ENCODE measurements at places on chromosomes 4 and X.

- no peak for DNase-seq
Observed at GRCh38 chrX:107654566-107654871, 26.2 kb downstream of the PRPS1 start.

- DNase-seq: no peak
Observed at GRCh38 chr4:124212815-124213630, 499.5 kb downstream of the ANKRD50 start.

GRCh38 chr4:168836490-168836889 is 173.6 kb downstream of the CBR4 start:
- DNase-seq: no peak

GRCh38 chrX:103758555-103758954 is 18.1 kb upstream of the PLP1 start:
- DNase-seq: no peak

GRCh38 chrX:20382518-20383297 is 116.0 kb upstream of the RPS6KA3 start:
- no peak for DNase-seq

DNA sequence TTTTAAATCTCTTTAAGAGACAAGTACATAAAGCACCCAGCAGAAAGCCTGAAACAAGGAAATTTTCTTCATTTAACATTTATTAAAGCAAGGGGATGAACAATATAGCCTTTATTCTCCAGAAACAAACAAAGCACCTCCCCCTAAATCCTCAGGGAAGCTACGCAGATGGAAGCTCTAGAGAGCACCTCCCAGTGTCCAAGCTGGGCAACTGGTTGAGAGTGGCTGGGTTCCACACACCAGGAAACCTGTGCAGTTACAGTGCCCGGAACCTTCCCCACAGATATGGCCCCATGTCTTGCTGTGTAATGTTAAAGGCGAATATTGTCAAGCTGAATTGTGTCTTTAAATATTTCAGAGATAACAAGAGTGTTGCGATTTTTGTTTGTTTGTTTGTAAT is 8.9 kb upstream of the TRIML1 start:
- DNase-seq: no peak

DNA sequence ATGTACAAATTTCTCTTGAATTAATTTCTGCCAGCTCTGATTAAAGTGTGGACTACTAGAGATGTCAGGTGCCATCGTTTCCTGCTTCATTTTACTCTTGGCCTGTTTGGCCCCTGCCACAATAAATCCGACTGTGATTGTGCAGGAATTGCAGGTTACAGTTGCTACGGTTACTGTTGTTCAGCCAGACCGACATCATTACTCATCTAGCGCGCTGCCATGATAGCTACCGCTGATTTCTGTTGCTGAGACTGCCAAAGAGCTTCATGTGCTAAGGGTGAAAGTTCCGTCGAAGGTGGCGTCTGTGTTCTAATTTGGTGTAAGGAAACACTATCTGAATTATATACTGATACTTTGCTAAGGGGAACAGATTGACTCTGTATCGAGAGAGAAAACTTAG is 22.1 kb downstream of the SLIT2 start:
- no peak for DNase-seq

DNA sequence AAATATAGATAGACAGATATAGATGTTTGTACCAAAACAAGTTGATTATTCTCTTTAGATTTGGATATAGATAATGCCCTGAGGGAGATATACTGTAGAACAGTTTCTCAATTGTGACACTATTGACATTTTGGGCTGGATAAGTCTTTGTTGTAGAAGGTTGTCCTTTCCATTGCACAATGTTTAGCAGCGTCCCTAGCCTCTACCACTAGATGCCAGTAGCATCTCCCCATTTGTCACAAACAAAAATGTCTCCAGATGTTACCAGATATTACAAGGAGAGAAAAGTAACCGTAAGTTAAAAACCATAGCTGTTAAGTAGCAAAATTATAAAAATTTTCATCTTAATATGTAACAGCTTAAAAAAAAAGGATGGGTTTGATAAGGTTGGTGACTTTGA is 2595.3 kb downstream of the ARAP2 start:
- no peak for DNase-seq

DNA sequence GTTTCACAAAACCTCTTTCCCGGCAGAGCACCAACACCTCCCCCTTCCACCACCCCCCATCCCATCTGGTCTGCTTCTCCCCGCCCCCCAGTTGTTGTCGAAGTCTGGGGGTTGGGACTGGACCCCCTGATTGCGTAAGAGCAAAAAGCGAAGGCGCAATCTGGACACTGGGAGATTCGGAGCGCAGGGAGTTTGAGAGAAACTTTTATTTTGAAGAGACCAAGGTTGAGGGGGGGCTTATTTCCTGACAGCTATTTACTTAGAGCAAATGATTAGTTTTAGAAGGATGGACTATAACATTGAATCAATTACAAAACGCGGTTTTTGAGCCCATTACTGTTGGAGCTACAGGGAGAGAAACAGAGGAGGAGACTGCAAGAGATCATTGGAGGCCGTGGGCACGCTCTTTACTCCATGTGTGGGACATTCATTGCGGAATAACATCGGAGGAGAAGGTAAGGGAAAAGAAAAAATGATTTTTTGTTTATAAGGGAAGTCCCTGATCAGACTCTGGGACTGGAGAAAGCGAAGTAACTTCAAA is at the start of gene PDGFRA:
Gene PDGFRA (plus strand): TSS at position 333 of the 541 bp plus-strand sequence. CDS start 29,476 bp downstream, outside the sequence.
- DNase-seq: no peak

GRCh38 chr4:19167311-19167710 is 1084.4 kb upstream of the SLIT2 start:
- no peak for DNase-seq

GRCh38 chr4:127782275-127783025 is at the start of gene HSPA4L:
TSS of gene HSPA4L (plus strand) at chr4:127782322. CDS start at chr4:127782551, 229 bp downstream.
- no peak for DNase-seq

GRCh38 chr4:166174717-166175490 is 301.9 kb downstream of the TLL1 start:
- no peak for DNase-seq

- no peak for DNase-seq
Observed at GRCh38 chr4:6983544-6984142, 59.5 kb upstream of the TADA2B start.

DNA sequence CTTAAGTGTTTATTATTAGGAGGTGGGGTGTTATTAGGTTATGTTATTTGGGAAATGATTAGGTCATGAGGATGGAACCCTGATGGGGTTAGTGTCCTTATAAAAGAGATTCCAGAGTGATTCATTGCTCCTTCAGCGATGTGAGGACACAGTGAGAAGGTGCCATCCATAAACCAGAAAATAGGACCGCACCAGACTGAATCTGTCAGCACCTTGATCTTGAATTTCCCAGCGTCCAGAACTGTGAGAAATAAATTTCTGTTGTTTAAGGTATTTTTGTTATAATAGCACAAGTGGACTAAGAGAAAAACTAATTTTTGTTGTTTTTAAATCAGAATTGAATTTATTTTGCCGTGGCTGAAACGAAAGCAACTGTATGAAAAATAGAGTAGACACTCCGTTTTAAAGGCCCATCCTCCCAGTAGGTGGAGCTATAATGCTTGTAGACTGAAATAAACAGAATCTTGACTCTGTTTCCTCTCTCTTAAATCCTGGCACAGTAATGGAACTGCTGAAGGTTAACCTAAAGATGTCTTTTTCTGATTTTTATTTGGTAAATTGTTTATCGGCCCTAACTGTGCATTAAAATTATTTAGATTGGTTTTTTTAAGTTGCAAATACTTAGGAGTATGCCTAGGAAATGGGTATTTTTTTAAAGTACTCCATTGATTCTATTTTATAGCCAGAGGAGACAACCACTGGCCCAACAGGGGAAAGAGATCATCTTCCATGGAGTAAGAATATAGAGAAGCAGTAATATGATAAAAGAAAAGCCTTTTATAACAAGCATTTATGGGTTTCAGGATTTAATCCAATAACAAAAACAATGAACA is 133.2 kb upstream of the ADAMTS3 start:
- DNase-seq: no peak

GRCh38 chr4:158778156-158778711 is 9.4 kb downstream of the FNIP2 start:
- no peak for DNase-seq

GRCh38 chr4:40200875-40201801 is 4.3 kb downstream of the RHOH start:
- no peak for DNase-seq

DNA sequence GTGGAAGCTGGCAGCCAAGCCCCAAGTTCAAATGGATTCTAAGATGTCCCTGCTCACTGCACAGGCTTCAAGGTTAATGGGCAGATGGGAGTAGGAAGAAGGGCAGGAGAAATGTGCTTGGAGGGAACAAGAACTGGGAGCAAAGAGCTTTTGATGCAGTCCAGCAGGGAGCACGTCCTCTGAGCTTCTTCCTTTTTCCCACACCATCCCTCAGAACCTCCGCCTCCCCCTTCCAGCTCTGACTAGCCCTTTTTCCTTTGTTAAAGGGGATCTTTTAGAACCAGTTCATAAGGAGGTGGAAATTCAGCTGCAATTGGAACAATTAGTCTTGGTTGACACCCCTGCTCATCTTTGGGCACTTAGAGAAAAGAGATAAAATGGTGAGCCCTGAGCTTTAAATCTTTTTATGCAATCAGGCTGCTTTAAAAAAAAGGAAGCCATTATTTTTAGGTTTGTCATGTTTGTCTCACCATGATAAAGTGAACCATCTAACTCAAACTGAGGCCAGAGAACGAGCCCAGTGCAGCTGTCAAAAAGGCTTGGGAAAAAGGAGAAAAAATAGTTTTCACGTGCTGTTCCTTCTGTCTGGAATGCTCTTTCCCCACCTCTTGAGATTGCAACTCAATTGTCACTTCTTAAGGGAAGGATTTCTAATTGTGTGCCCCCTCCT is 135.8 kb upstream of the IL1RAPL2 start:
- DNase-seq: no peak

- DNase-seq: no peak
Observed at GRCh38 chrX:131841496-131842437, 181.3 kb upstream of the STK26 start.

DNA sequence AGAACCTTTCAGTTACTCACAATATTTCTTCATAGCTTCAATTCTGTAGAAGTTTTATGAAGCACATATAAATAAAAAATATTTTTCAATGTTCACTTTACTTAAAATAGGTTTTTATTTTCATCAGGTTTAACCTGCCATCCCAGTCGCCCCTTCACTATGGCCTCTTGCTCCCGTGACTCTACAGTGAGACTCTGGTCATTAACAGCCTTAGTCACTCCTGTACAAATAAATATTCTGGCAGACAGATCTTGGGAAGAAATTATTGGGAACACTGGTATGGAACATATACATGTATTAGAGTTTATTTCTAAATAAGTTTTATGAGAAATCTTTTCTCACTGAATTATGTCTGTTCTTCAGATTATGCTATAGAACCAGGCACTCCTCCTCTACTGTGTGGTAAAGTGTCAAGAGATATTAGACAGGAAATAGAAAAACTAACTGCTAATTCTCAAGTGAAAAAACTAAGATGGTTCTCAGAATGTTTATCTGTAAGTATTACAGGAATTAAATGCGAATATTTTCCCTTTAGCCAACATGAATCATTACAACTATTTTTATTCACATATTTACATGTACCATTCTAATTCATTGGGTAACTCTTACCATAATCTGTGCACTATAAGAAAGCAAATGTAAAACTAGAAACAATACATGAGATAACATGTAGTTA is 45.6 kb downstream of the SPATA4 start:
- DNase-seq: no peak

DNA sequence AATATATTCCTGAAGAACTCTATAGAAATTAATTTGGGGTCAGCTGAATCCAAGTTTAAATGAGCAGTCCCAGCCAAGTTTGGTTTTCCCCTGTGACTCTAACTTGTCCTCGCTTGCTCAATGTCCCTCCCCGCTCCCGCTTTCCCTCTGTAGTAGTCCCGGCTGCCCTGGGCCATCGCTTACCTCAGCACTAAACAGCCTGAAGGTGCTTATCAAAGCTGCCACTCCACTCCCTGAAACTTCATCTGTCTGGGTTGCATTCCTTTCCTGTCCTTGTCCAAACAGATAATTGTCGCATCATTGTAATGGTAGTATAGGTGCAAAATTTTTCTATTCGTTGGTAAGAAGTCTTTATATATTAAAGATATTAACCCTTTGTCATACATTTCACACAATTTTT is 12.8 kb downstream of the SLC25A43 start:
- DNase-seq: no peak

- no peak for DNase-seq
Observed at GRCh38 chr4:6718932-6719610, 3.1 kb downstream of the BLOC1S4 start.

DNA sequence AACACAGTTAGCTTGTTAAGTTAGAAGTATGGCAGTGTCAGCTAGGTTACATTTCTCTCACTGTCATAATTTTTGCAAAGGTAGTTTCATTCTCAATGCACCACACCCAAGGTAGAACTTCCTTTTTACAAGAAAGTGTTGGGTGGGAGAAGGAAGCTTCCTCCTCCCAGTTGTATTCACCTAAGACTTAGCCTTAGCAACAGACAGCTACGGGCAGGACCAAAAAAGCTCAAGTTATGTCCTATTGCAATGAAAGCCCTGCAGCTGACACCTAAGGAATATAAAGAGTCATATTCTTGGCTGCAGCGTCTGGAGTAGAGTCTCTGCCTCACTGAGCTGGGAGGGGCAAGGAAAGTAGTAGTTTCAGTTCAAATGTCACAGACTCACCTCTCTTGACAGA is 25.1 kb upstream of the PRDM8 start:
- no peak for DNase-seq

GRCh38 chr4:110869862-110870572 is 247.1 kb upstream of the PITX2 start:
- DNase-seq: no peak

- no peak for DNase-seq
Observed at GRCh38 chrX:97016106-97016505, 132.4 kb downstream of the RPA4 start.

DNA sequence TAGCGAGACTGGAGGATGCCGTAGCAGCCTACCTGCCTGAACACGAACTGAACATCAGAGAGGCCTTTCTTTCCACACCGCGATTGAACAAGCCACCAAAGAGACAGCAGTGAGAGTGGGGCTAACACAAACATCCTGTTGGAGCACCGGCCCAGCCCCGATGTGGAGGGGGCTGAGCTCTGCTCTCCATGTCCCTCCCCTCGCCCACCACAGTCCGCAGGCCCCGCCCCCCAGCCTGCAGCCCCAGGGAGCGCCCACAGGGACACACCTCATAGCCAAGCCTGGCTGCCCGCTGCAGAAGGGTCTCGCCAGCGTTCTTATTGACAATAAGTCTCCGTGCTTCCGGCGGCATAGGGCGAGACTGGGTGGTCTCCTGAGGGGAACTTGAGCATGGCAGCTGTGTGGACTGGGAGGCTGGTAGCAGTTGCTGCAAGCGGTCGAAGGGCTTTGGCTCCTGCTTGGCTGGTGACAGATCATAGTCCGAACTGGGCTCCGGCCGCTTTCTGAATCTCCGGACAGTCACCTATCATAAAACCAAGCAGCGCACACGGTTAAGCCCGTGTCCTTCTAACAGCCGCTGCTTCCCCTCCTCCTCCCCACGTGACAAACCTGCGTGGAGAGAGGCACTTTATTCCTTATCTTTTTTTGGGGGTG is 35.8 kb downstream of the BCOR start:
- no peak for DNase-seq

DNA sequence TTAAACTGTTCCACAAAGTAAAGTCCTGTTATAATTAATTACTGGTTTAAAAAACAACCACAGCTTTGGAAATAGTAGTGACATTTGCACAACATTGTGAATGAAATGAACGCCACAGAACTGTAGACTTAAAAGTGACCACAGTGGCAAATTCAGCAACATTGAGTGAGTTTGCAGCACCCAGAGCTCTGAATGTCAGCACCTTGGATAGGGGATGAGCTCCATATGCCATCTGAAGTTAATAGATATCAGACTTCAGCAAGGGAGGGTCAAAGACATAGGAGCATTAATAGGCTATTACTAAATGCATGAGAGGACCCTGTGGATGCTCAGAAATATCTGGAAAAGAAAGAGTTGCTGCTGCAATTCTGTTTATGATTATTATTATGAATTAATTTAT is 55.3 kb upstream of the KCNIP4 start:
- DNase-seq: no peak
